Skeletal muscle tissue (tissue), 5 donors: ENCODE measurements at places on chromosomes 4 and X. TPM values are rescaled to one million over a fixed set of nuclear protein-coding genes. Genes with fewer than 3 reads are reported as not detected.

SLC34A2 gene
- total RNA-seq, result not detected

SPP1 gene
- 156 TPM for total RNA-seq

TMEM47 gene
- 54.8 TPM for total RNA-seq

MTCP1 gene
- total RNA-seq, result 20.9 TPM

GDPD2 gene
- not detected for total RNA-seq

TRIM61 gene
- total RNA-seq, result 2.6 TPM

ZNF157 gene
- total RNA-seq, result 0.52 TPM

CDKL5 gene
- total RNA-seq, result 4.2 TPM

CACNA1F gene
- total RNA-seq, result not detected

F11 gene
- total RNA-seq, result not detected

DMRTC1 gene
- total RNA-seq, result not detected

MAOB gene
- total RNA-seq, result 1.0 TPM

MXRA5 gene
- total RNA-seq, result 34.4 TPM

DAPP1 gene
- 1.6 TPM for total RNA-seq

PDGFC gene
- 35.0 TPM for total RNA-seq

DCLK2 gene
- 7.3 TPM for total RNA-seq

CHRDL1 gene
- total RNA-seq, result 12.5 TPM
